ENCODE measurements at places on chromosomes 16 and 17.

DNA sequence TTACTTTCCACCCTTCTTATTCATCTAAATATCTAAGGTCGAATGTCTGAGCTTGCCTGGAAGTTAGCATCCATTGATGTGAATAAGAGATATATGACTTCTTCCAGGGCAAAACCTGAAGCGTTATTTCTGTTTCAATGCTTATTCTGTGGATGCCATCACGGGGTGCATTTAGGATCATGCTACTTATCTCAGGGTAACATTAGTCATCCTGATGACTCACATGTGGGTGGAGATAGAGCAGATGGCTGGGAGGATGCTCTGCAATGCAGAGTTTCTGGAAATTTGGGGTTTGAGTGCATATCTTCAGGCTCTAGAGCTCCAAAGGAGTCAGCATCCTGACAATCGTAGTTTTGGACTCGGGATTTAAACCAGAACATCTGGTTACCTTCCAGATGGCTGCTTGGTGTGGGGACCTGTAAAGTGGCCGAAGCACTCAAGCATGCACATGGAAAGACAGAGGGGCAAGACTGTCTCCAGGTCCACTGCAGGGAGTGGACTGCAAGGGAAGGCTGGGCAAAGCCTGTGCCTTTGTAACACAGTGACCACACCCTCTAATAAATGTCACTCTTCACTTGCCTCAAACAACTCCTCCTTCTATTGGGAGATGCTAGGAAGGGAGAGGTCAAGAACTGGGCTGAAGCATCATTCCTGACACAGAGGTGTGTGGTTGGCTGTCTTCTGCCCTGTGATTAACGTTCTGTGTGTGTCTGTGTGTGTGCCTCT is 175.2 kb upstream of the SALL1 start:
- H3K36me3 ChIP-seq, result no peaks in the 10 kb centered on the region
- no peak overlapping the region for H3K27ac ChIP-seq
- no peak for DNase-seq
- H3K27me3 ChIP-seq, result no peaks in the 10 kb centered on the region

- no peak for DNase-seq
- H3K27ac ChIP-seq, result no peak overlapping the region
- H3K4me3 ChIP-seq, result no peak overlapping the region
- H3K27me3 ChIP-seq, result no peaks in the 10 kb centered on the region
Observed at GRCh38 chr17:69213059-69213813, 15.4 kb downstream of the ABCA10 start.

DNA sequence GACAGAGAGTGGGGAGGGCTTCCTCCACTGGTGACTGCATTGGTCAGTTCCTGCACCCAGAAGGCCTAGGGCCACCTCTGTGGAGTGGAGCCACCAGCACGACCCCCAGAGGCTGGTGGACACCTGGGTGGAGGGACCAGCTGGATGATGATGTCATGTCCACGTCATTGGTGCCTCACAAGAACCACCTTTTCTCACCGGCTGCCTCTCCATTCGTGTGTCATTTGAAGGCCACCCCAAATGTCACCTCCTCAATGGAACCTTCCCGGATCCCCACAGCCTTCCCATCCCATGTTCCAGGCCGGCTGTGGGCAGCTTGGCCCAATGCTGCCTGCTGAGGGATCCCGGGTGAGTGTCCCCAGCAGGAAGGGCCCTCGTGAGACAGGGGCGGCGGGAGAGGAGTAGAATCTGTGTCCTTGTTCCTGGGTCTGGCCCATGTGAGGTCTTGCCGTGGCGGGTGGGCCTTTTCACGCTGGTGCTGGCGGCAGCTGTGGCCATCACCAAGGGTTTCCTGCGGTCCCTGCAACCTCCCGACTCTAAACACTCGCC is 9.1 kb upstream of the CHMP6 start:
- no peak overlapping the region for H3K4me3 ChIP-seq
- no peaks in the 10 kb centered on the region for H3K36me3 ChIP-seq
- no peaks in the 10 kb centered on the region for H3K27me3 ChIP-seq
- H3K27ac ChIP-seq, result no peak overlapping the region
- no peak for DNase-seq
- peaks cover 7% of the 10 kb centered on the region for H3K4me1 ChIP-seq

- H3K36me3 ChIP-seq, result no peaks in the 10 kb centered on the region
- peak overlapping the region; percentile 43 for H3K4me3 ChIP-seq
- DNase-seq, result no peak
Observed at GRCh38 chr16:84820305-84820684, 510 bp downstream of the CRISPLD2 start.

- DNase-seq, result no peak
- H3K4me1 ChIP-seq, result peaks cover 4% of the 10 kb centered on the region
- H3K4me3 ChIP-seq, result no peak overlapping the region
- no peak overlapping the region for H3K27ac ChIP-seq
- no peaks in the 10 kb centered on the region for H3K27me3 ChIP-seq
Observed at GRCh38 chr17:75820094-75821080, 23.8 kb downstream of the UNC13D start.

DNA sequence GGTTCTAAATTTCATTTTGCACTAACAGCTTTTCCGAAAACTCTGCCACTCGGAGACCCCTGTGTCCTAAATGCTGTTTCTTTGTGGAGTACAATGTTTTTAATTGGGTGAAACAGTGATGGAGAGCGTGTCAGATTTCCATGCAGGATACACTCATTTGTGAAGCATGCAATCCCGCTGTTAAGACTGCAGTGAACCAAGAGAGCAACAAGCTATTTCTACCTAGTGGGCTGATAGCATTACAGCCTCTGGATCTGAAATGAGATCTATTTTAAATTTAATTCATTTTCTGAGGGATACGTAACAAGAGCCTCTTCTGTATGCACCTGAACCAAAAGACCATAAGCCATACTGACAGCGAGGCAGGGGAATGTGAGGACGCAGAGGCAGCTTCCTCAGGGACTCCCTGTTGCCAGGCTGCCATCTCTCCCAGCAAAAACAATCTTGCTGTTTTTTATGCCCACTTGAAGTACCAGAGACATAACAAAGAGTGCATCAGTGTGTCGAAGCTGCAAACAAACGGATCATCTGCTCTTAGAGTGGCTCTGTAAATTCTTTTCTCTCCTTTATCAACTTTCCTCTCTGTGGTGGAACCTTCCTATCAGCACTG is 199.9 kb upstream of the COX10 start:
- H3K27ac ChIP-seq, result no peak overlapping the region
- no peaks in the 10 kb centered on the region for H3K4me1 ChIP-seq
- DNase-seq, result no peak

GRCh38 chr16:47387026-47387734 is 73.7 kb downstream of the ITFG1 start:
- H3K27me3 ChIP-seq, result no peaks in the 10 kb centered on the region
- no peak for DNase-seq
- H3K36me3 ChIP-seq, result no peaks in the 10 kb centered on the region
- H3K4me1 ChIP-seq, result no peaks in the 10 kb centered on the region

GRCh38 chr17:78112518-78113471 is 15.8 kb downstream of the TMC6 start:
- H3K4me3 ChIP-seq, result no peak overlapping the region
- H3K27ac ChIP-seq, result no peak overlapping the region
- H3K27me3 ChIP-seq, result no peaks in the 10 kb centered on the region
- H3K36me3 ChIP-seq, result no peaks in the 10 kb centered on the region
- H3K4me1 ChIP-seq, result peaks cover 14% of the 10 kb centered on the region

- no peaks in the 10 kb centered on the region for H3K27me3 ChIP-seq
- H3K4me3 ChIP-seq, result no peak overlapping the region
- no peaks in the 10 kb centered on the region for H3K4me1 ChIP-seq
- no peak for DNase-seq
- H3K36me3 ChIP-seq, result no peaks in the 10 kb centered on the region
Observed at GRCh38 chr16:73311857-73312723, 264.2 kb upstream of the ZFHX3 start.

DNA sequence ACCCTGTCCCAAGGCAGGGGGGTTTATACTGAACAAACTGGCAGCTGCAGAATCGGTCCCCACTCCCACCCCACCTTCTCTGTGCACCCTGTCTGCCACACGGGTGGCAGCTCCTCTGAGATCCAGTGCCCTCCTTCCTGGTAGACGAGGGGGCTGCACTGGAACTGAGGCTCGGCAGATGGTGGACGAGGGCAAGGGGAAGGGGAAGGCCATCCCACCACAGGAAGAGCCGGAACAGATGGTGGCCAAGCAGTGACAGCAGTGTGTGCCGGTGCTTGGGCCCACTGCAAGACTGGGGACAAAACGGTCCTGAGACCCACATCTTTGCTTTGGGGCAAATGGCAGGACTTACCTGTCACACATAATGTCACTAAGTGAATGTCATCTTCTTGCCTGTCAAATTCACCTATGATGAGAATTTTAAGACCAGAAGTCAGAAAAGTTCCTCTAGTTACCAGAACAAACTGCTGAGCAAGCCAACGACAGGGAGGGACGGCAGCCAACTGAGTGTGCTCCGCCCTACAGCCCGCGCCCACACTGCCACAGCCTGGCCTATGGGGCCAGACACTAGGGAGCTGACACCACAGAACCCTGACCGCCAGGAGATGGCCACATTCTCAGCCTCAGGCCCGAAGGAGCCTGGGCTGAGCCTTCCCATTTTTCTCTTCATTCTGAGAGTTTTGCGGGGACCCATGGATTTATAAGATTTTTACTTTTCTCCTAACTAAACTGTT is 14.4 kb downstream of the NTAN1 start:
- H3K4me1 ChIP-seq, result no peaks in the 10 kb centered on the region
- no peaks in the 10 kb centered on the region for H3K36me3 ChIP-seq
- DNase-seq, result peak; percentile 72
- H3K27me3 ChIP-seq, result no peaks in the 10 kb centered on the region

GRCh38 chr16:85955566-85955965 is 56.6 kb downstream of the IRF8 start:
- no peak overlapping the region for H3K4me3 ChIP-seq
- peak; percentile 41 for DNase-seq
- no peaks in the 10 kb centered on the region for H3K4me1 ChIP-seq
- H3K27ac ChIP-seq, result no peak overlapping the region
- H3K36me3 ChIP-seq, result no peaks in the 10 kb centered on the region
- H3K27me3 ChIP-seq, result no peaks in the 10 kb centered on the region

- H3K27ac ChIP-seq, result no peak overlapping the region
- no peak for DNase-seq
- no peaks in the 10 kb centered on the region for H3K27me3 ChIP-seq
- H3K4me1 ChIP-seq, result no peaks in the 10 kb centered on the region
- H3K4me3 ChIP-seq, result no peak overlapping the region
- no peaks in the 10 kb centered on the region for H3K36me3 ChIP-seq
Observed at GRCh38 chr17:50837286-50837979, 2.0 kb downstream of the WFIKKN2 start.

GRCh38 chr16:53893731-53894435 is 189.9 kb downstream of the FTO start:
- no peaks in the 10 kb centered on the region for H3K27me3 ChIP-seq
- no peak overlapping the region for H3K27ac ChIP-seq
- no peaks in the 10 kb centered on the region for H3K36me3 ChIP-seq
- DNase-seq, result no peak
- no peak overlapping the region for H3K4me3 ChIP-seq

- H3K4me1 ChIP-seq, result no peaks in the 10 kb centered on the region
- H3K36me3 ChIP-seq, result peaks cover 12% of the 10 kb centered on the region
- H3K4me3 ChIP-seq, result no peak overlapping the region
- no peak overlapping the region for H3K27ac ChIP-seq
- H3K27me3 ChIP-seq, result no peaks in the 10 kb centered on the region
Observed at GRCh38 chr17:2427215-2427614, 26.4 kb upstream of the MNT start.

GRCh38 chr16:15593235-15593634 is 49.7 kb downstream of the MARF1 start:
- no peak overlapping the region for H3K4me3 ChIP-seq
- no peaks in the 10 kb centered on the region for H3K27me3 ChIP-seq
- H3K4me1 ChIP-seq, result peaks cover 26% of the 10 kb centered on the region
- no peaks in the 10 kb centered on the region for H3K36me3 ChIP-seq
- no peak for DNase-seq

- no peaks in the 10 kb centered on the region for H3K27me3 ChIP-seq
- no peaks in the 10 kb centered on the region for H3K4me1 ChIP-seq
- H3K27ac ChIP-seq, result no peak overlapping the region
- no peak for DNase-seq
- H3K36me3 ChIP-seq, result no peaks in the 10 kb centered on the region
- no peak overlapping the region for H3K4me3 ChIP-seq
Observed at GRCh38 chr17:60846175-60846574, 168.5 kb downstream of the BCAS3 start.

DNA sequence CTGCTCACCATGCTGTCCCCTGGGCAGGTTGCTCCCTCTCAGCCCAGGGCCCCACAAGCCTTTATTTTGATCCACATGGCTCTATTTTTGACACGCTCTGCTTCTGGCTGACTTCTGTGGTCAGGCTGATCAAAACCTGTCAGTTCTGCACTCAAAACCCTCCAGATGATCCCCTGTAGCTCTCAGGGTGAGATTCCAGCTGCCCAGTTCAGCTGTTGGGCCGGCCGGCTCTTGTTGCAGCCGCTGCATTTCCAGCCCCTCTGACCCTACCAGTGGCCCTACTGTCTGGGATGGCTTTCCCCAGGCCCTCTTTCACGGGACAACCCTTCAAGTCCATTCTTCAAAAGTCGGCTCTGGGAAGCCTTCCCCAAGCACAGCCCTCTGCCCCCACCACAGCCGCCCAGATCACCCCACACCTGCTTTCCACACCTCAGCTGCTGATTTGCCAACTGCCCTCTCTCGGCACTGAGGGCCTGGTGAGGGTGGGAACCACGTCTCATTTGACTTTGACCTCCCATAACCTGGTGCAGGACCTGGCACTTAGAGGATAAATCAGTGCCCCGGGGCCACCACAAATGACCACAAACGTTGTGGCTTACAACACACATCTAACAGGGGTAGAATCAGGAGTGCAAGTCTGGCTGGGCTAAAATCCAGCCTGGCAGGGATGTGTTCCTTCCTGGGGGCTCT is 16.3 kb upstream of the CACNG4 start:
- no peaks in the 10 kb centered on the region for H3K36me3 ChIP-seq
- H3K4me1 ChIP-seq, result no peaks in the 10 kb centered on the region
- DNase-seq, result no peak

DNA sequence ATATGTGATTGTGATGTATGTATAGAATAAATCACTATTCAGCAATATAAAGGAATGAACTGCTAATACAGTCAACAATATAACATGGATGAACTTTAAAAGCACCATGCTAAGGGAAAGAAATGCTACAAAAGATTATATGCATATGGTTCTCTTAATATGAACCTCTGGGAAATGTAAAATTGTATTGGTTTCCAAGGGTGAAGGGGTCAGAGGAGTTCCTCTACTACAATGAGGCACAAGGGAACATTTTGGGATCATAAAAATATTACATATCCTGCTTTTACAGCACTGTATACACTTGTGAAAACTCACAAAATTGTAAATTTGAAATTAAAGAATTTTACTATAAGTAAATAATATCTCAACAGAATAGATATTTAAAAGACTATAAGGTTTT is 111.4 kb downstream of the CA10 start:
- no peak for DNase-seq
- no peak overlapping the region for H3K4me3 ChIP-seq
- no peaks in the 10 kb centered on the region for H3K27me3 ChIP-seq
- no peaks in the 10 kb centered on the region for H3K4me1 ChIP-seq
- H3K36me3 ChIP-seq, result no peaks in the 10 kb centered on the region
- H3K27ac ChIP-seq, result no peak overlapping the region

All from Peyer's patch (tissue), 4 donors.